ENCODE measurements at places on chromosomes 2 and 18. TPM values are rescaled to one million over a fixed set of nuclear protein-coding genes. Genes with fewer than 3 reads are reported as not detected.

The RHBDD1 gene
- 29.2 TPM for polyA plus RNA-seq

The NEU2 gene
- polyA plus RNA-seq = not detected

The GPAT2 gene
- 4.9 TPM for polyA plus RNA-seq

The GALR1 gene
- not detected for polyA plus RNA-seq

The ACVR1C gene
- 0.04 TPM for polyA plus RNA-seq

The TMEM247 gene
- polyA plus RNA-seq = not detected

The POTEI gene
- polyA plus RNA-seq = not detected

The SS18 gene
- polyA plus RNA-seq = 163 TPM

The PROC gene
- 0.11 TPM for polyA plus RNA-seq

The DPP4 gene
- 22.3 TPM for polyA plus RNA-seq

The SLC5A7 gene
- not detected for polyA plus RNA-seq

The RTP5 gene
- polyA plus RNA-seq = not detected
